ENCODE measurements at places on chromosomes 5 and 9.

- no peak for DNase-seq
Observed at GRCh38 chr5:65696892-65697291, 25.0 kb downstream of the SGTB start.

DNA sequence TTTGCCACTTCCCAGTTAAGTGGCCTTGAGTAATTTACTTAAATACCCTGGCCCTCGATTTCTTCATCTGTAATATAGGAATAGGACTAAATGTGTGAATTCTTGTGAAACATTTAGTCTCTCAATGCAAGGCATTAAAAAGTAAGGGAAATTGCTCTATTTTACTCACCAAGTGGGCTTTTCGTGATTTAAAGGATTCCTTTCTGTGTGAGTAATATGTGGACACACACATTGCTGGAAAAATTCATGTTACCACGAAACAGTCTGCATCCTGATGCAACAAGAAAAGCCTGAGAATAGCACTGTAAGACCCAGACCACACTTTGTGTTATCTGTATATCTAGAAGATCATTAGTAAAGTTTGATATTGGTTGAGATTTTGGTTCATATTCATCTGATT is 1243.0 kb upstream of the CDH9 start:
- no peak for DNase-seq

- no peak for DNase-seq
Observed at GRCh38 chr5:81826128-81826527, 75.2 kb upstream of the SSBP2 start.

DNA sequence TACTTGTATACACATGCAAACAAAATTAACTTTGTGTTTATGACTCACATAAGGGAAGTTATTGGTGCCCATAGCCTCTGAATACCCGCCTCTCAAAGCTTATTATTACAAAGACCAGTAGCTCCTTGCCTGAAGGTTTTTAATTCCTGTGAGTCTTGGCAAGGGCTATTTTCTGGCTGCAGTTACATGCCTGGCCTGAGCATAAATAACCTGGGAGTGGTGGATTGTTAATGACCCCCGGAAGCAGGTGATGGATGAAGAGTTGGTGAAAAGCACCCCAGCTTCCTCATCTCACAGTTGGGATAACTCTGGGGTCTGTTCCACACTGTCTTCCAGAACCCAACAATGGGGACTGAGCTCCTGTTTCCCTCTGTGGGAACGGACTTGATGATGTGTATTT is 594.5 kb downstream of the PDE4D start:
- no peak for DNase-seq

- no peak for DNase-seq
Observed at GRCh38 chr9:92499701-92500100, 17.4 kb upstream of the ASPN start.

- no peak for DNase-seq
Observed at GRCh38 chr5:20476016-20476415, 488.0 kb upstream of the CDH18 start.

- DNase-seq: no peak
Observed at GRCh38 chr9:111838439-111838838, 43.7 kb upstream of the SHOC1 start.

DNA sequence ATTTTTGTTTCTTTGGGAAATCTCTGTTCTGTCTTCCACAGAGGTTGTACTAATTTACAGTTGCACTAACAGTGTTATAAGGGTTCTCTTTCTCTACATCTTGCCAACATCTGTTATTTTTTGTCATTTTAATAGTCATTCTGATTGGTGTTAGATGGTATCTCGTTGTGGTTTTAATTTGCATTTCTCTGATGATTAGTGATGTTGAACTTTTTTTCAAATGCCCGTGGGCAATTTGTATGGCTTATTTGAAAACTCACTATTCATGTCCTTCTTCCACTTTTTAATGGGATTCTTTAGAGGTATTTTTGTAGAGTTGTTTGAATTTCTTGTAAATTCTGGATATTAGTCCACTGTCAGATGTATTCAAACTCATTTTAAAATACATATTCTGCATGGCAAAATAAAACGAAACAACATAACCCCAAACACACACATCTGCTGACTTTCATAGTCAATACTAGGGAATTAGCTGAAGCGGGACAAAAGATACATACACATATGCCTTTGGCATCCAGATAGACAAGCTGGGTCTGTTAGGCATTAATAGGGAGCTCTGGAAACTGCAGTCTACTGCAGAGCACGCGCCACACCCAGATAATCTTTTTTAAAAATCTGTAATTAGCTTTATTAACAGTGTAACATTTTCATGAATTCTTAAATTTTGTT is 5.8 kb upstream of the SPATA31C2 start:
- no peak for DNase-seq

GRCh38 chr5:113102121-113102531 is 125.5 kb downstream of the DCP2 start:
- DNase-seq: no peak

GRCh38 chr5:172175263-172175719 is 12.7 kb downstream of the STK10 start:
- no peak for DNase-seq

GRCh38 chr5:135602882-135603721 is 24.3 kb upstream of the CXCL14 start:
- no peak for DNase-seq

DNA sequence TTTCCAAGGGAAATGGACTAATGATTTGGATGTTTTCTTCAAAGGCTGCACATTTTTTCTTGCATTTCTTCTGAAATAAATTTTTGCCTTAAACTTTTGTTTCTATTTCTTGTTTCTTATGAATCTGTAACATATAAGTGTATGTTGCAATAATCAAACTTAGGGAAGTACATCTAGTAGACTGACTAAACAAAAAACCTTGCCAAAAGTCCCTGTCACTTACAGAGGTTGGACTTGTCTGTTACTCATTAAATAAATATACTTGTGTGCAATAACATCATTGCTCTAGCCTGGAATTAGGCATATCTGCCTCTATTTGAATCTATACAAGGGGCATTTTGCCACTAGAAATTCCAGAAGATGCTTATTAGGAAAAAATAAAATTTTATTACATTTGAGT is 56.6 kb downstream of the C6 start:
- no peak for DNase-seq

DNA sequence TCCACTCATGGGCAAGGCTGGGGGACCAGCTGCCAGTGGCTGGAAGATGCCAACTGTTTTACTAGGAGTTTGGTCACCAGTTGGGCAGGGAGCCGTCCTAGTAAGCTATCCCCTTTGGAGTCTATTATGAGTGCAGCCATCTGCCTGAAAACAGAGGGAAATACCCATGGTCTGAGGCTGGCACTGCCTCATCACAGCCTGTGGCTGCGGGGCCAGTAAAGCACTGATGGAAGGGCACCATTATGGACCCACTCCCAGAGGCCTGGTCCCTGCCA is 187.2 kb upstream of the PANK3 start:
- no peak for DNase-seq

- DNase-seq: no peak
Observed at GRCh38 chr5:63854076-63854475, 108.2 kb downstream of the HTR1A start.

- DNase-seq: no peak
Observed at GRCh38 chr5:56307714-56308333, 74.7 kb upstream of the ANKRD55 start.

DNA sequence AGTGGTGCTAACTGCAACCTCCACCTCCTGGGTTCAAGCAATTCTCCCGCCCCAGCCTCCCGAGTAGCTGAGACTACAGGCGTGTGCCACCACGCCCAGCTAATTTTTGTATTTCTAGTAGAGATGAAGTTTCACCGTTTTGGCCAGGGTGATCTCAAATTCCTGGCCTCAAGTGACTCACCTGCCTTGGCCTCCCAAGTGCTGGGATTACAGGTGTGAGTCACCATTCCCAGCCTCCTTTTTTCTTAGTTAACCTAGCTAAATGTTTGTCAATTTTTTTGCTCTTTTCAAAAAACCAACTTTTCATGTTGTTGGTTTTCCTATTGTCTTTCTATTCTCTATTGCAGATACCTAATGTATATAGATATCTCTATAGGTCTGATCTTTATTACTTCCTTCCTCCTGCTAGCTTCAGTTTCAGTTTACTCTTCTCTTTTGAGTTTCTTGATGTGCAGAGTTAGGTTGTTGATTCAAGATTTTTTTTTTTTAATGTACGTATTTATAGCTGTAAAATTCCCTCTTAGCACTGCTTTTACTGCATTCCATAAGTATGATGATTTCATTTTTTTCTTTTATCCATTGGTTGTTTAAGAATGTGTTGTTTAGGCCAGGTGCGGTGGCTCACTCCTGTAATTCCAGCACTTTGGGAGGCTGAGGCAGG is 32.9 kb downstream of the FGD3 start:
- DNase-seq: no peak

- DNase-seq: no peak
Observed at GRCh38 chr5:5612096-5612495, 189.6 kb downstream of the ICE1 start.

DNA sequence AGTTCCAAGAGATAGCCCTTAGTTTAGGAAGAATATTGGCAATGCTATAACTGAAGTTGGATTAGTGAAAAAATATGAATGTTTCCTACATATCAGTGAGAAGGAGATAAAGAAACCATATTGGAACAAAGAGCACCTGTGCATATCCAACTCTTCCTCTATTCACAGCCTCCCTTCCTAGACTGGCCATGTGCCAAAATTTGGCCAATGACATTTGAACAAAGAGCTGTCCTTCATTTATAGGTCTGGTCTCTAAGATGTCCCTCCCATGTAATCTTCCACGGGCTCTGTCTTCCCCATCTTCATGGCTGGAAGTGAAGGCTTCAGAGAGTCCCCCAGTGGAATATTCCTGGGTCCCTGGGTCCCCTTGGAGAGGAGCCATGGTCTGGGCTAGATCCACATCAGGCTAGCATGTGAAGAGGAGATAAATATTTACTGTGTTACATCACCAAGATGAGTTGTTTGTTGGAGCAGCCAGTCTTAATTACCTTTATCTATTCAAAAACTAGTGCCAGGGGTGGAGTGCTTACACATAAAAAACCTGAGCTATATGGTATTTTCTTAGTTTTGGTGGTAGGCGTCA is 190.0 kb upstream of the S1PR3 start:
- DNase-seq: no peak

DNA sequence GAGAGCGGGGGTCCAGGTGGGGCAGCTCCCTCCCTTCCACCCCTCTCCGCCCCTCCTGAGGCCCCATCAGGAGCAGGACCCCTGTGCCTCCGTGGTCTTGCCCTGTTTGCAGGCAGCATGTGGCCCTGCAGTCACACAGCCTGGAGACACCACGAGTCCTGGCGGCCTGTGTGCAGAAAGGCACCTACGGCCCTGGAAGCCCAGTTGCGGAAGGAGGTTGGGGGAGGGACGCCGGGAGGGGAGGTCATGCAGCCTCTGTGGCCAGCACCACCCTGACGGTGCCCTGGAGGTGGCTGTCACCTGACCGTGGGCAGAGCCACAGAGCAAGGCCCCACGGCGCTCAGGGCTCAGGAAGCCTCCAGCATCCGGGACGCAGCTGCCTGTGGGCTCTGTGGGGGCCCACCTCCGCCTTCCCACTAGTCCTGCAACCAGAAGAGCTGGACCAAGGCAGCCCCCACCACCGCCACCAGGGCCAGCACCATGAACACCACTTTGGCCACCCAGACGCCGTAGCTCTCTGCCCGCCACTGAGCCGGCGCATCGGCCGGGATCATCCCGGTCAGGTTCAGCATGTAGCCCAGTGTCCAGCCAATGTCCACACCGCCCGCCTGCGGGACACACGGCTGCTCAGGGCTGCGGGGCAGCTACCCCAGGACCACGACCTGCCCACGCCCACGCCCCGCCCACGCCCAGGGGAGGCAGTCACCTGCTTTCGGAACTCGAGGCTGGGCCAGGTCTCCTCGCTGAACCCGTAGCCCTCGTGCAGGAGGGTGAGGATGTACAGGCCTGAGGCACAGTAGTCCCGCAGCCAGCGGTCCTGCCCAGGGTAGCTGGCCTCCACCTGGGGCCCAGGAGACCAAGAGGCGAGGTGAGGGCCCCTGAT is 6.4 kb downstream of the ENTPD8 start:
- DNase-seq: no peak

GRCh38 chr9:526904-527591 is 312.4 kb downstream of the DOCK8 start:
- DNase-seq: no peak

- DNase-seq: no peak
Observed at GRCh38 chr5:32933692-32934091, 222.6 kb downstream of the NPR3 start.

GRCh38 chr5:139856714-139857113 is 61.1 kb downstream of the PSD2 start:
- no peak for DNase-seq

GRCh38 chr5:172178991-172179989 is 8.7 kb downstream of the STK10 start:
- no peak for DNase-seq

DNA sequence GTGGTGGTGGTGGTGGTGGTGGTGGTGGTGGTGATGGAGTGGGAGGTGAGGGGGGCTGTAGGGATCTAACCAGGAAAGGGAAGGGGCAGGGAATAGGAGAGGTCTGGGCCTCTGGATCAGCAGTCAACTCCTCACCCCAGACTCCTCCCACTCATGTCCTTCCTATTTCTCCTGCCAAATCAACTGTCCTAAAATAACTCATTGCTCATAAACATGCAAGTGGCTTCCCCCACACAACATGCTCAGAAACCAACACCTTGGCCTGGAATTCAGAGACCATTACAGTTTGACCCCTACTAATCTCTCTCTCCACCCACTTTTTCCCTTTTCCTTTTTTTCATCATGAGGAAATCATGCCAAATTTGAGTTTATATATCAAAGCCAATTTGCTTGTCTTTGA is 8.4 kb upstream of the FSD1L start:
- DNase-seq: no peak

DNA sequence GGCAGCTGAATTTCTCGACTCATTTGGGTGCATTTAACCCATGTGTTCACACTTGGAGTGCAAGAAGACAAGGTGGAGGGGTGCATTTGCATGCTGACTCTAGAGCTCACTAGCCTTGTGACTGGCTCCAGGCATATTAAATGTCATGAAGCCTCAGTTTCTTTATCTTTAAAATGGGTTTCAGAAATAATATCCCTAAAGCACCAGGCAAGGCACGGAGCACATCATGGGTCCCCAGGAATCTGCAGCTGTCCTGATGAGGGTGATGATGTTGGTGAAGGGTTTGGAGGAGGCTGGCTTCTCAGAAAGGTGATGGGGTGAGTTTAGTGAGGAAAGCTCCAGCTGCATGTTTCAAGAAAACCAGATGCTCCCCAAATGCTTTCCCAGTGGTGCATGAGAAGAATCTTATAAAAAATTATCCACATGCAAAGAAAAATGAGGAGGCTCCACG is 14.8 kb downstream of the STC2 start:
- DNase-seq: no peak

DNA sequence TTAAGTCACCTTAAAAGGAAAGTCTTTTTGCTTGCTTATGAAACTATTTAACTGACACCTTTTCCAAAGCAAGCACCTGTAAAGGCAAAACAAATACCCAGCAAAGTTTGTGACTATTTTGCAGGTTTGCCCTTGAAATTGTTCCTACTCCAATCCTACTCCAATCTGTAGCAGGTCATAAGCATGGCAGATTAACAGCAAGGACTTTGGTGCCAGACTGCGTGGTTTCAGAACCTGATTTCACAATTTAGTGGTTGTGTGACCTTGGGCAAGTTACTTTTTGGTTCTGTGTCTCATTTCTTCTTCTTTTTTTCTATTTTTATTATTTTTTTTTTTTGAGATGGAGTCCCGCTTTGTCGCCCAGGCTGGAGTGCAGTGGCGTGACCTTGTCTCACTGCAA is 282.1 kb downstream of the RFX3 start:
- DNase-seq: no peak

- no peak for DNase-seq
Observed at GRCh38 chr9:75130621-75131230, 42.4 kb downstream of the OSTF1 start.

Measured in left renal pelvis (tissue), 4 donors.